ENCODE measurements at places on chromosomes 2 and 18.
A peak's percentile ranks its signal among the peaks of the same experiment; 100 is the strongest.

GRCh38 chr2:158781353-158781961 lies 13.7 kb upstream of the DAPL1 start:
- DNase-seq, result no peak

DNA sequence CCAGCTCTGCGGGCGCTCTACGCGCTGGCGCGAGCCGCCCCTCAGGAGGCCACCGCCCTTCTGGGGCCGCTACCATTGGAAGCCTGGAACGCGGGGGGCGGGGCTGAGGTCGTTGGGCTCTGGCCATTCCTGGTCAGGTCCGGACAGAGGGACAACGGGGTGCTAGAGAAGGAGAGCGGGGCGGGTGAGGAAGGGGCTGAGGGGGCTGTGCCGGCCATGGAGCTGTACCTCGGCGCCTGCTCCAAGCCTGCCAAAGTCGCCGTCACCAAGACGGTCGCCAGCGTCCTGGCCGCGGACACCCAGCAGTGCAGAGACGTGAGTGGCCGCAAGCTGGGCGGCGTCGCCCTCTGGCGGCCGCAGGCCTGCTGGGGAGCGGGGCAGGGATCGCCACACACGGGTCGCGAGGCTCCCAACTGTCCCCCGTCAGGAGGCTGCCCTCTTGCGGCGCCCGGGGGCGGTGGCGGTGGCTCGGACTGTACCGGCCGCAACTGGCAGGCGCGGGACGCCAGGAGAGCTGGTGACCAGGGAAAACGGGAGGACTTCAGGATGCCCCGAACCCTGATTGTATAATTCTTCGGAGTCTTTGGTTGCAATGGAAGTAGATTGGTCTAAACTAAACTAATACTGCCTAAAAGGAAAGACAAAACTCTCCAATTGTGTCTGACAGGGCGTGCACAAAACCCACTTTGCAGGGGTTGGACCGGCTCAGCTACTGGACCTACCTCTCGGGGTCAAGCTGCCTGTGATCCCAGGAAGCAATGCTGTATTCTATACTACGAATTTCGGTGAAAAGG lies at the start of gene FSIP2:
FSIP2 (plus strand) TSS at position 126 of the 794 bp plus-strand sequence; CDS start at position 217, 91 bp downstream.
- peak; percentile 54 for DNase-seq

DNA sequence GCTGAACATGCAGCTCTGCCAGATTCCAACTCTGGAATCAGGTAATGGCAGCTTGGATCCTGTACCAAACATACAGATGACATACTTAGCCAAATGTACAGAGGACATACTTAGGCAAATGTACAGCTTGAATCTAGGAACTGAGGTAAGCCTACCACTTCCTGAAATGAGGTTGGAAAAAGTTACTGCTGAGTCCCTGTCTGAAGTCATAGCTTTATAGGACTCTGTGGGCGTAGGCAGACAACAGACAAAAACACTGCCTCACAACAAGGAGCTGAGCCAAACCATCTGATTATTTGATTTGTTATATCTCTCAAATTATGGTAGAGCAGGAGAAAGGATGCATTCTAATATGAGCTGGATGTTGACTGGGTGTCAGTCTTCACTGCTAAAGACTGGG lies 290.2 kb upstream of the TCF4 start:
- no peak for DNase-seq

DNA sequence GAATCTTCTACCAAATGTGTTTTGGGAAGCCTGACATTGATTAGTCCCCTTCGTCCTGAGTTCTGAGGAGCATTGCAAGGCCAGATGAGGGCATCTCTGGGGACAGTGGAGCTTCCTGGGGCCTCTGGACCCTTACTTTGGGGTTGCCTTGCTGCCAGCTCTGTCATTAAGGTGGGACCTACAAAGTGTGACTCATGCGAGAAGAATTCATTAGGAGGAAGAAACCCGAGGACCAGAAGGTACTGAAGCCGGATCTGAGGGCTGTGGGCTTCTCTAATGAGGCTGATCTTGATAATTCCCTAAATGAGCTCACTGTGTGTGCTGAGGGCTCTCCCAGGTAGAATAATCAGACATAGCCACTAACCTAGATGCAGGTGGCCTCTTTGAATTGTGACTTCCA lies 695 bp upstream of the SCYGR2 start:
- no peak for DNase-seq

- no peak for DNase-seq
Observed at GRCh38 chr2:191597186-191597751, 80.7 kb upstream of the NABP1 start.

DNA sequence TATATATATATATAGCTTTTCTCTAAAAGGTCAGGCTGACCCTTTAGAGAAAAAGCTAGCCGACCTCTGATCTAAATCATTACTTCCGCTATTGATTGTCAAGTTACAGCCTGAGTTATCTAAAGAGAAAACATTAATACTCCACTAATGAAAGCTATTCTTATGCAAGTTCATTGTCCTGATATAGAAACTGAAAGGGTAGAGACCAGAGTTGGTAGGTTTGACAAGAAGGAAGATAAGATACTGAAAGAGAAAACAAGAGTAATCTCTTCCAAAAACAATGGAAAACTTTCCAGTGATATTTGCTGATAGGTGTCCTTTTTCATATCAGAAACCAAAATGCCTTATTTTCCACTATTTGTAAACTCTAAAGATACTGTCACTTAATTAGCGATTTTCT lies 62.8 kb upstream of the SLC39A10 start:
- no peak for DNase-seq

- DNase-seq, result no peak
Observed at GRCh38 chr2:48929571-48930301, 174.2 kb upstream of the LHCGR start.

DNA sequence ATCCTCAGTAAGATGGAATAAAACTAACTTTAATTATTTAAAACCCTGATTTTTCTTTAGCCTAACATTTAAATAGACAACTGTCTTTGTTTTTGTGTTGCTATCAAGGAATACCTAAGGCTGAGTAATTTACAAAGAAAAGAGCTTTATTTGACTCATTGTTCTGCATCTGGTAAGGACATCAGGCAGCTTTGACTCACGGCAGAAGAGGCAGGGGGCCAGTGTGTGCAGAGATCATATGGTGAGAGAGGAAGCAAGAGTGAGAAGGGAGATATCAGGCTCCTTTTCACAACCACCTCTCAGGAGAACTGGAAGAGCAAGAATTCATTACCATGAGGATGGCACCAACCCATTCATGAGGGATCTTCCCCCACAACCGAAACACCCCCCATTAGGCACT lies 64.6 kb upstream of the TFPI start:
- DNase-seq, result no peak

DNA sequence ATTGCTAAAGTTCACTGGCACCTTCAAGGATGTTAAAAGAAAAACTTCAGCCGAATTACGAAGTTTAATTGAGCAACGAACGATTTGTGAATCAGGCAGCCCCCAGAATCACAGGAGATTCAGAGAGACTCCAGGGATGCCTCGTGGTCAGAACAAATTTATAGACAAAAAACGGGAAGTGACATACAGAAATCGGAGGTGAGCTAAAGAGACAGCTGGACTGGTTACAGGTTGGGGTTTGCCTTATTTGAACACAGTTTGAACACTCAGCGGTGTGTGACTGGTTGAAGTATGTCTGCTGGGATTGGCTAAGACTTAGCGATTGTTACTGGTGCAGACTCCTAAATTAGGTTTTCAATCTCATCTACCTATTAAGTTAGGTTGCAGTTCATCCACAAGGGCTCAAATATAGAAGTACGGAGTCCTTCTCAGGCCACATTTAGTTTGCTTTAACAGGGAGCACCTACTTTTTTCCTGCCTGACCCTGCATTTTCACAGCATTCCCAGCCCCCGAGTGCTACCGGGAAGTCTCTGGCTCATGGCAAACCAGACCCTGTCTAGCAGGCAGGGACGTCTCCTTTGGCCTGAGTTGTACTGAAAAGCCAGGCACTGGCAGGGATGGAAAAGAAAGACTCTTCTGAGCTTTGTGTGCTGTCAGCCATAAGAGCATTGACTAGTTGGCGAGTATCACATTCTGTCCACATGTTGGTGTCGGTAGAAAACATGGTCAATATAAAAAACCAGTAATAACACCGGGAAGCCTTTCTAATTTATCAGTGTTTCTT lies 41.1 kb downstream of the CDCA7 start:
- DNase-seq, result no peak

DNA sequence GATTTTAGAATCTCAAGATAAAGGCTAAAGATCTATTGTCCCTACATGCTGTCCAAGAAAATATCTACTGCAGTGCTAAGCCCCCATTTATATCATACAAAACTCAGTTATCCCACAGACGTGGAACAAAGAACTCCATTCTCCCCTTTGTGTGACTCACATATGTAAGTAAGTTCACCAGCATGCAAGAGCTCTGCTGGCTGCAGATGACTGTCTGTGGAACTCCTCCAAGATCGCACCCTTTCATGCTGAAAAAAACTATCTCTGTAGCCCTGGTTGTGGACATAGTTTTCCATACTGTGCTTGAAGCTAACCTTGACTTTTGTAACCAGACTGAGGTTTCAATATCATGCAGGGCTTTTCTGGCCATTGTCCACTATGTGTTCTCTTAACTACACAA lies 207.1 kb downstream of the ZNF521 start:
- no peak for DNase-seq

DNA sequence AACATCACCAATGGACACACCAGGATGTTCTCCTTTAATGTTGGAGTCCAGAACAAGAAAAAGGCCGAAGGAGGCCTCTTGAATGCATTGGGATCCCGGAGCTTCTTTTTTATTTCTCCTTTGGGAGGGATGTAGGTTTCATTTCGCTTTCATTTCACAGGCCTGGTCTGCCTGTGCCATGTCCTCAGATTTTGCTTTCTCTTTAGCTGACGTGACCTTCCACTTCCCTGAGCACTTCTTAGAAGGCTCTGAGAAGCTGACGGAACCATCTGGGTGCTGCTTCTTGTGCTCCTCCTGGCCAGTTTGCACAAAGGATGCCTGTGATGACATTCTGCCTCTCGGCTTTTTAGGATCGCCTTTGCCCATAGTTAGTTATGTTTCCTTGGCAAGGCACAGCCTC lies 15.1 kb upstream of the MBOAT2 start:
- DNase-seq, result no peak

DNA sequence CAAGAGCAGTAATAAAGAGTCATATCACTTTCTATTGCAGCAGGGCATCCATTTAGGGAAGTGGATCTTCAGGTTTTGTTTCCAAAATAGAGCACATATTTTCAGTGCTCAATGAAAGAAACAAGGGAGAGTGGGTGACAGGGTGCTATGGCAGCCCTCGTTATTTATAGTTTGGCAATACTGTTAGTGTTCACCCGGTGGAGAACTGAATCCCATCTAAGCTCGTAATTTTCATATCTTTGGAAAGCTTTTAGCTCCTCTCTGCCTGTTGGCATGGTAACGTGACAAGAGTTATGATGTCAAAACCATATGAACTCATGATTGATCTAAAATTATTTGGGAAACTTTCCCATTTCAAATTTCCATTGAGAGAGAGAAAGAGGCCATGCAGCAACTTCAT lies 331.9 kb downstream of the LRRTM1 start:
- no peak for DNase-seq

GRCh38 chr2:134660626-134661402 lies 58.0 kb downstream of the TMEM163 start:
- no peak for DNase-seq

- no peak for DNase-seq
Observed at GRCh38 chr2:85066006-85066740, 67.0 kb upstream of the TCF7L1 start.

DNA sequence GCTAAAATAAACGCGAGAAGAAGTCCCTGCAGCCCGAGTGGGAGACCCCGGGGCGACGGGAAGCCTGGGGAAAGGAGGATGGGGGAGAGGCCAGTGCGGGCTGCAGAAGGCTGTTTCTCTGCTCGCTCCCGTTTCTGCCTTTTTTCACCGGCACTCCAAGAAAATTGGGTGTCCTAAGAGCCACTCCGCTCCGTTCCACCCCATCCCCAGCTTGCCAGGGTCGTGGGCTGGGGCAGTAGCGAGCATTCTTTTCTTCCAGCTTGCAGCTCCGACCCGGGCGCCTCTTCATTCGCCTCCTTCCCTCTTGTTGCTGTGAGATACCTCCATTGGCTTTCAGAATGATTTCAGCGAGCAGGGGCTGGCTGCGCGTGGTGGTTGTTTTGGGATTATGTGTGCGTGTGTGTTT lies 1.1 kb downstream of the HOXD3 start:
- DNase-seq, result no peak

- DNase-seq, result peak; percentile 68
Observed at GRCh38 chr18:13136904-13137669, 81.5 kb upstream of the LDLRAD4 start.

DNA sequence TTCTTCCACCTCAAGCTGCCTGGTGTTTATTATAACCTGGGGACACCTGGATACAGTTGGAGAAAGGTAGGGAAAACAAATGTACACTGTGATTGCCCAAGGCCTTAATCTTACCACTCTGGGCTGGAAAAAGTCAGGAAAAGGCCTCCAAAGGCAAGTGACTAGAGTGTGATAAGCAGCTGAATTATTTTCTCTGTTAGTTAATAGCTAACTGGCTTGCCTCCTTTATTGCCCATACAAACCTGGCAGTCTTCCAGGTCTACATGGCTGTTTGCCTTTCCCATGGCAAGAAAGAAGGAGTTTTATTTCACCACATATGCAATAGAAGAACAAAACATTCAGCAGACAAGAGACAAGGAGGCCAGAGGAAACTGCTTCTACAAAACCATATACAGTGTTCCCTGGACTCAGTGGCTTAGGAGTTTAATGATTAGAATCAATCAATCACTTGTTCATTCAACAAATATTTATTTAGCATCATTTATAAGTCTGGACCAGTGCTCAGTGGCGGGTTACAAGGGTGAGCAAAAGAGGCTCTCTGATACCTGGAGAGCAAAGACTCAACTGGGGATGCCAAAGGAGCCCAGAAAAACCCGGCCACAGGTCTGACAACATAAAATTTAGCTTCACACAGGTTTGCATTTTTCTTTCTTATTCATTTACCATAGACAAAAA lies 27.5 kb upstream of the SUCLG1 start:
- DNase-seq, result no peak

DNA sequence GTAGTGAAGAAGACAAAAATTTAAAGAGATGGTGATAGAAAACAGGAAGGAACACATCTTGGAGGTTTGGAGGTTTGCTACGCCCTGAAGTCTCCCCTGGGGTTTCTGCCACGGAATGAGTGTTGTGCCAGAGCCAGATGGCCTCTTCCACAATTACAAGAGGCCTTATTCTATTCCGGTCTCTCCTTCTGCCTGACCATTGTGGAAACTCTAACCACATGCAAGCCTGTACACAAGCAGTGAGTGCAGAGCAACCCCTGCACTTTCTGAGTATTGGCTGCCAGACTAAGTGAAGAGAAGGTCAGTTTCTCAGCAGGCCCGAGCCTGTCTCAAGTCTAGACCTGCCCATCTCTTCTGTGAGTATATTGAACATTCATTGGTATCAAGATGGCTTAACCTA lies 22.7 kb upstream of the MYO1B start:
- DNase-seq, result no peak

- no peak for DNase-seq
Observed at GRCh38 chr18:58819051-58819450, 45.6 kb upstream of the ZNF532 start.

GRCh38 chr2:220469201-220469600 lies 841.8 kb downstream of the SLC4A3 start:
- DNase-seq, result no peak

- no peak for DNase-seq
Observed at GRCh38 chr2:219332542-219332941, at the start of gene RESP18. RESP18 (minus strand) TSS chr2:219332744.

Measured in lower lobe of right lung (tissue), 2 donors.